Stimulated activated naive CD4-positive, alpha-beta T cell (primary cell): ENCODE measurements at places on chromosomes 7 and 10.

- DNase-seq: no peak
These were observed 130.5 kb upstream of the HABP2 start for GRCh38 chr10:113422371-113422770.

GRCh38 chr7:20797462-20798080 lies 10.9 kb upstream of the SP8 start:
- DNase-seq: no peak

DNA sequence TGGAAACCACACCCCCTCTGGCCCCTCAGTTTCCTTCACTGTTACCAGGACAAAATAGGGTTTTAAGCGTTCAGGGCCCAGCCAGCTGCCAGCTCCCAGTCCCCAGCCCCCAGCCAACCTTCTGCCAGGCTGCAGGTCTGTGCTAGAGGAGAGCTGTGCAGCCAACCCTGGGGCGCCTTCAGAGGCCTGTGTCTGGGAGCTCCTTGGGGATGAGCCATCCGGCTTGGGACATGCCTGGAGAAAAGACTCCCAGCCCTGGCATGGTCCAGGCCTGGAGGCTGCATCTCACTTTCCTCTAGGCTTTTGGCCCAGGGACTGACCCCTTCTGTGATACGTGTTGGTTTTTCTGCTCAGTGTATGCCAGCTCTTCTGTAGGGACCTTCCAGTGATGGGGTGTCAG lies 487.6 kb upstream of the MGMT start:
- DNase-seq: no peak

DNA sequence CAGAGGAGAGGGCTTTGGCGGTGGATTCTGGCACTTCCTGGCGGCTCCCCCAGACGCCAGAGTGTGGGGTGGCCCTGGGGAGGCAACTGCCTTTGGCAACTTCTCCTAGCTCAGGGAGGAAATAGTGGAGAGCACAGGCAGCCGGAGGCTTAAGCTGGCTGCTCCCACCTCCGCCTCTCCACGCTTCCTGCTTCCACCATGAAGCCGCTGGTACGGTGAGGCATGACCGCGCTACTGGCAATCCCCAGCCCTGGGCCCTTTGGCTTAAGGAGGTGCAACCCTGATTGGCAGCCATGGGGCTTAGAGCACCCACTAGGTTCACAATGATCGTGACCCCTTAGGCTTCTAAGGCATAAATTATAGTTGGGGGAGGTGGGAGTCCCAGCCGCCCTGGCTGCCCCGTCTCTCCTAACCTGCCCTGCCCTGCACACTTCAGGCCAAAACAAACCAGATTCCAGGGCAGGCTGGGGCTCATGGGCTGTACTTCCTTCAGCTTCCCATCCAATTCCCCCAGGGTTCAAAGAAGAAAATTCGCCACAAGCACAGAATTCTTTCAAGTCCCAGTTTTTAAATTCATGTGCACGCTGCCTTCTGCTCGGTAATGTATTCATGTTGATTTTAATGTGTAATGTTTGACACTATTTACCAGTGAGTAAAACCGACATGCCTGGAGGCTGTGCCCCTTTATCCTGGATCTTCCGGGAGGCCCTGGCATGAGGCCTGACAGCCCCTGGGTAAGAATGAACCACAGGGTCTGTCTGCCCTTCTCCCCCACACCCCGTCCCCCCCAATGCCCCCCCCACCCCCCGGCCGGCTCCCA lies 90.7 kb upstream of the LRRC4 start:
- no peak for DNase-seq

- DNase-seq: no peak
These were observed 176.0 kb downstream of the KMT2E start for GRCh38 chr7:105189859-105190492.
